ENCODE measurements at places on chromosomes 6 and 20. TPM values are rescaled to one million over a fixed set of nuclear protein-coding genes. Genes with fewer than 3 reads are reported as not detected.

CNKSR3 gene
- total RNA-seq = 2.4 TPM

NCOA5 gene
- 20.4 TPM for total RNA-seq

- DNase-seq = peak; percentile 25
Observed at GRCh38 chr6:169783401-169783800, 32.0 kb downstream of the ERMARD start.

DNA sequence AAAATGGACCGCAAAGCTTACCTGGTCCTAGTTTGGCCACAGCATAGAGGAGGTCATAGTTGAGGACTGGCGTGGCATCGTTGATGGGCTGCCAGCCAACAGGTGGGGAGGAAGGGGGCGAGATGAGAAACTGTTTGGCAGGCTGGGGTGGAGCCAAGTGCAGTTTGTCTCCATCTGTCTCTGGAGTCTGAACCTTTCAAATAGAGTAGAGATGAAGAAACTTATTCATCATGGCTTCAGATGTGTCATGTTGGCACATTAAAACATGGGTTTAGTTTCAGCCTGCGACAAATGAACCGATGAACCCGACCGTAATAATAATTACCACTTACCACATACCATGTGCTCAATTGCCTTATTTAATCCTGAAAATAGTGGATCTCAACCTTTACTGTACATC is 75.9 kb upstream of the ENPP5 start:
- DNase-seq = no peak

- peak; percentile 97 for DNase-seq
Observed at GRCh38 chr6:36678488-36679042, at the start of gene CDKN1A. TSS of gene CDKN1A (plus strand) at chr6:36678714. CDS start at chr6:36684102, 5,388 bp downstream.

DNA sequence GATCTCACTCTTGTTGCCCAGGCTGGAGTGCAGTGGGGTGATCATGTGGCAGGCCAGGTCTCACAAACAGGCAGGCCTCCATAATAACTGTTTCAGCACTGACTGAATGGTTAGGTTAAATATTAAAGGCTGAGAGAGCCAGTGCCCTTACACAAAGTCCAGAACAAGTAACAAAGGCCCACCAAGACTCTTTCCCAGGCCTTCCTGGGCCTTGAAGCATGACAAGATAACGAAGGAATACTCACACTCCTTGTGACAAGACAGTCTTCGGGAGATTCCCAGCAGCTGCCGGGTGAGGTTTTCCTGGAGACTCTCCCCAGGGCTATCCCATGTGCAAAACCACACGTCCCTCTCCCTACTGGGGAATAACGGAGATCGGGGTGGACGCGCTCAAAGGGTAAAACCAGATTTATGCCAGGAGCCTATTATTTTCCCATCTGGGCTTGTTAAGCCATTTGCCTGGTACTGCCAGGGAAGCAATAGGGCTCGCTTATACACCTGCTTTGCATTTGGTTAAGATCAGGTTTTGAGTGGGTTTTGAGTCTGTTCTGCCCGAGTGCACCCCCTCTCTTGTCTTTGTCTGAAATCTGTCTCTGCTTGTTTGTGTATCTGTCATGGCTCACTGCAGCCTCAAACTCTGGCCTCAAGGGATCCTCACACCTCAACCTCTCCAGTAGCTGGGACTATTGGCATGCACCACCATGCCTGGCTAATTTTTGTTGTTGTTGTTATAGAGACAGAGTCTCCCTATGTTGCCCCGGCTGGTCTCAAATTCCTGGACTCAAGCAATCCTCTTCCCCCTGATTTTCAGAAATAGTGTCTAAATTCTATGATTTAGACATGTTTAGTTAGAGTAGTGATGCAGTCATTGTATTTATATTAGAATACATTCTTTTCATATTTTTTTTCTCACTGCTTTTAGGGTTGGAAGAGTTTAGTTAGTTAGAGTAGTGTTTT is 1.4 kb upstream of the ENPP3 start:
- no peak for DNase-seq

DNA sequence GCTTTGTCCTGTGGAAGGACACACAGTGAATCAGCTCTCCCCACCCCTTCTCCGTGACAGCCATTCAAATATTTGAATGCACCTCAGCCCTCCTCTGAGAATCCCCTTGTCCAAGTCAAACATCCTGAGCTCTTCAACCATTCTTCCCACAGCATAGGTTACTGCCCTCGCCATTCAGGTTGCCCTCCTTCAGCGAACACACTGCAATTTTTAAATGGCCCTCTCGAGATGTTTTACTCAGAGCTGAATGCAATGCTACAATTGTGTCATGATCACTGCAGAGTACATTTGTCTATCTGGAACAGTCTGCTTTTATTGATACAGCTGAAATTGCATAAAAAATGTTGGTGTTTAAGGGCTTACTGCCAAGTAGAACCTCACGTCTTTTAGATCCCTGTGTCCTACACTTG is 48.9 kb downstream of the SLC2A12 start:
- no peak for DNase-seq

Data from GM23248 (cell line).